Right renal cortex interstitium (tissue), 3 donors: ENCODE measurements at places on chromosomes 4 and X. TPM values are rescaled to one million over a fixed set of nuclear protein-coding genes. Genes with fewer than 3 reads are reported as not detected.

RBMXL3 gene
- not detected for polyA plus RNA-seq

DNA sequence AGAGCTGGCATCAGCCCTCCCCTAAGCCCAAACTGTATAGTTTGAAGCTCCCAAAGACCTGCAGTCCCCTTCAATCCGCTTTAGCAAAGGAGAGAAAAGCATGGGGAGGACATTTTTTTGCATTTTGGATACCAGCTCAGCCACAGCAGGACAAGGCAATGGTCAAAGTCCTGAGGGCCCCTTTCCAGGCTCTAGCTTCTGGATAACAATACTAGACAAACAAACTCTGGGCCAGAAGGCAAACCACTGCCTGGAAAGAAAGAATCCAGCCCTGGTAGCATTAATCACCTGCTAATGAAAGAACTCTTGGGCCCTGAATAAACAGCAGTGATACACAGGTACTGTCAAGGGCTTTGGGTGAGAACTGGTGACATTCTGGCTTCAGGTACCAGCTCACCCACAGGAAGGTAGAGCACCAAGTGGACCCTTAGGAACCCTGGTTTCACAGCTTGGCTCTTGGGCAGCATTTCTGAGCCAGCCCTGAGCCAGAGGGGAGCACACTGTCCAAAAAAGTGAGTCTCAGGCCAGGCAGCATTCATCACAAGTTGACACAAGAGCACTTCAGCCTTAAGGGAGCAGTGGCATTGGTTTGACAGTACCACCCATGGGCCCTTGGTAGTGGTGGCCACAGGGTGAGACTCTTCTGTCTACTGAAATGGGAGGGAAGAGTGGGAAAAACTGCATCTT, 62.5 kb downstream of the SPIN3 start:
- no peak for DNase-seq

NR3C2 gene
- 15.8 TPM for polyA plus RNA-seq

LNX1 gene
- 17.3 TPM for polyA plus RNA-seq

BEX1 gene
- polyA plus RNA-seq = 79.0 TPM

DNA sequence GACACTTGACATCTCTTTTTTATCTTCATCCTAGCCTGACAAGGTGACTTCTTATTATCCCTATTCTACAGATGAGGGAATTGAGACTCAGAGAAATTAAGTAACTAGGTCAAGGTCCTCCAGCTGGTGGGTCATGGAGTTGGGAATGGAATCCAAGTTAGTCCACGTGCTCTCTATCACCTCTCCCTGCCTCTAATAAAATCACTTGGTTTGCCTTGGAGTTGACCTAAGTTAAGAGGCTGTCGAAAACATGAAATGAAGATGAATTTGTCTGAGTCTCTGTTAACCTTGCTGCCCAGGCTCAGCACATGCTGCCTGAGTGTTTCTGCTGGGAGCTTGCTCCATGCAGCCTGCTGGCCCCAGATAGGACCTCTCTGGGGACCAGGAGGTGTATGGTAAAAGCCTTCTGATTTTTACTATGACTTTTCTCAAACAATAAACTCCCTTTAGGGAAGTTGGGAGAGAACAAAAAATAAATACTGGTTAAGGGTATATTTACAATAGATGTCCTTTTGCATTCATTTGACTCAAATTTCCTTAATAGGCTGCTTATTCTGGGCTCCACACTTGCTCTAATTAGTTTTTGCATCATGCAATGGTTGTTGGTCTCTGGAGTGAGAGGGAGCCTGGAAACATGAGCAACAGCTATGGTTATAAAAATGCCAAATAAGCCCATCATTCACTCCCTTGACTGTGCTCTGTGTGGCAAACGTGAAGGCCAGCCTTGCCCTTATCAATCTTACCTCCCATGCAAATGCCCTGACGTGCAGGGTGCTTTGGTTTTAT, 61.6 kb upstream of the DHX15 start:
- DNase-seq = no peak
